Islet precursor cell (in vitro differentiated cells): ENCODE measurements at places on chromosomes 3 and 15.

- peak; percentile 56 for DNase-seq
These were observed 13.2 kb downstream of the AAGAB start for GRCh38 chr15:67241132-67241855.

GRCh38 chr3:73143401-73143800, 81.9 kb downstream of the EBLN2 start:
- DNase-seq: no peak

GRCh38 chr15:90816401-90817116, 51.8 kb upstream of the FURIN start:
- no peak for DNase-seq

- DNase-seq: peak; percentile 85
These were observed 30.0 kb downstream of the CCNL1 start for GRCh38 chr3:157129803-157130466.

DNA sequence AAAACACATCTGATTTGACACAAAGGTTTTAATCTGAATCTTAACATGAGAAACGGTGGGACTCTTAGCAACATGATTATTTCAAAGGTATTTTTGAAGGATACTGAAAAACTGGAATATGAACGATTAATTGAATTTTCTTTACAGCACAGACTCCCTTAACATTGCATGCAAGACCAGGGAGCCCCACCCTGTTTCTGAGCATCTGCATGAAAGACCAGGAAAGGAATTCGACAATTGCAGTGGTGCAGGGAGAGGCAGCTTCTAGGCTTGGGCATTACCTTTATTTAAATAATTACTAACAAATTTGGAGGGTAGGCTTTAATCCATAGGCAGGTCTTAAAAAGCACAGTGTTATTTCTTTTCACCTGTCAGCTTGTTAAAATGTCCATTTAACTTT, 240.6 kb upstream of the TOPAZ1 start:
- no peak for DNase-seq

- DNase-seq: no peak
These were observed 70.1 kb upstream of the CCK start for GRCh38 chr3:42336103-42336502.

DNA sequence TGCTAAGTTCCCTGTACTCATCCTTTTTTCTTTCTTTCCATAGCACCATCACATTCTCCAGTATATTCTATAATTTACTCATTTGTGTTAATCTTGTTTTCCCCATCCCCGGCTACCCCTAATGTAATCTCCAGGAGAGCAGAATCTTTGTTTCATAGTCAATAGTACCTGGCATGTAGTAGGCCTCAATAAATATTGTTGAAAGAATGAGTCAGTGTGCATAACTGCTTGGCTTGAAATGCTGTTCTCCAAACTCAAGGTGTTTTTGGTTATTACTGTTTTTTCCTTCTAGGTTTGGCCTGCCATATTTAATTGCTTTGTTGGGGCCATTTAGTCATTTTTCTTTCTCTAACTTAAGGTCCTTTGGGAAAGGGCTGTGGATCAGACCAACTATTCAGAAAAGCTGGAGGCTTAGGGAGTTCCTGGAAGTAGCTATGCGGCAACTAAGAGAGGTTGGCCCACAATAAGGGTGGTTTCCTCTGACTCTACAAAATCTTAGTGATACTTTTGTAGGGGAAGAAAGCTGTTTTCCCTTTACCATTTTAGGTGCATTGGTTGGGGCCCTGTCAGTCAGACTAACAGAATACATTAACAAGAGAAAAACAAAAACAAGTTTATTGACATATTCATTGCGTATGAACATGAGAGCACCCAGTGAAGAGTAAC, 28.4 kb downstream of the KAT2B start:
- DNase-seq: no peak

GRCh38 chr15:77528968-77529319, 103.8 kb downstream of the LINGO1 start:
- peak; percentile 66 for DNase-seq
